ENCODE measurements at places on chromosomes 3 and 15. TPM values are rescaled to one million over a fixed set of nuclear protein-coding genes. Genes with fewer than 3 reads are reported as not detected.

GRCh38 chr3:15428539-15428938, 1.1 kb downstream of the EAF1 start:
- peaks cover 15% of the 10 kb centered on the region for H3K4me1 ChIP-seq
- H3K4me3 ChIP-seq = peak overlapping the region; percentile 86
- H3K27me3 ChIP-seq = no peaks in the 10 kb centered on the region
- peaks cover 11% of the 10 kb centered on the region for H3K36me3 ChIP-seq

GRCh38 chr15:26888761-26889160, 21.9 kb downstream of the GABRA5 start:
- H3K27me3 ChIP-seq = no peaks in the 10 kb centered on the region
- H3K4me1 ChIP-seq = peaks cover 6% of the 10 kb centered on the region
- DNase-seq = no peak
- H3K27ac ChIP-seq = no peak overlapping the region

DNA sequence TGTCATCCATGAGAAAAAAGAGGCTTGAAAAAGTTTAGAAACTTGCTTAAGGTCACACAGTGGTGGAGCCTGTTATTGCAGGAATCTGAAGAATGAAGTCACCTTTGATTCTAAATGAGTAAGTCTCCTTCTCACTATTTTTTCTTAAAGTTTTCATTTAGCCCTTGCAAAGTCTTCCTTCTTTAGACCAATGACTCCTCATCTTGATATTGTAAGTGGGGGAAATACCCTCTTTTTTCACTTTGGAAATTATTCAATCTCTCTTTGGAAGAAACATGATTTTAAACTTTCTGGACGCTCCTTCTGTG, 787 bp upstream of the SLMAP start:
- H3K27ac ChIP-seq = peak overlapping the region; percentile 93
- H3K4me1 ChIP-seq = peaks cover 26% of the 10 kb centered on the region
- peaks cover 2% of the 10 kb centered on the region for H3K36me3 ChIP-seq
- peak overlapping the region; percentile 76 for H3K4me3 ChIP-seq
- H3K27me3 ChIP-seq = no peaks in the 10 kb centered on the region

GRCh38 chr3:56154297-56154696, 314.0 kb downstream of the ERC2 start:
- DNase-seq = no peak
- no peak overlapping the region for H3K4me3 ChIP-seq
- H3K27me3 ChIP-seq = no peaks in the 10 kb centered on the region
- no peak overlapping the region for H3K27ac ChIP-seq
- no peaks in the 10 kb centered on the region for H3K36me3 ChIP-seq

DNA sequence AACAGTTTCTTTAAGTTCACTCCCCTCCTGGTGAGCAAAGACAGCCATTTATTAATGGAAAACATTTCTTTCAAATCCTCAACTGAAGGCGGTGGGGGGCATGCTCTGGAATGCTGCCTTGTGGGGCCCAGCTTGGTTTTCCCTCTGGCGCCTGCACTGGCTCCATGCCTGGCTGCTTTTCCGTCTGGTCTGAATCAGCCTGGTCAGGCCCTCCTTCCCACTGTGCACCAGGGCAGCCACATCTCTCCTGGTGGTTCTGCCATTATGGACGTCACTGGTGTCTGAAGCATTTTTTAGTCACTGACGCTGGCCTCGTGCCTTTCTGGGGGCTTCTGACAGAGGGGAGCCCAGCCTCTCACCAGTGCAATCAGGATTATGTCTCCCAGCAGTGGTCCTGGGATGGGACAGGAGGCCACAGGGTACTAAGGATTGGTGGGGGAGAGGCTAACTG, 57.6 kb upstream of the APEH start:
- DNase-seq = peak; percentile 75
- H3K4me1 ChIP-seq = peaks cover 15% of the 10 kb centered on the region
- no peaks in the 10 kb centered on the region for H3K27me3 ChIP-seq
- H3K27ac ChIP-seq = peak overlapping the region; percentile 74
- no peaks in the 10 kb centered on the region for H3K36me3 ChIP-seq
- no peak overlapping the region for H3K4me3 ChIP-seq

SLC9C1 gene
- not detected for total RNA-seq

ANKRD63 gene
- total RNA-seq = not detected

FHIT gene
- total RNA-seq = 6.7 TPM

LRTM1 gene
- total RNA-seq = not detected
